NCI-H1436 treated with DMSO at 0.1 percent for 48 hours (cell line): ENCODE measurements at places on chromosomes 2 and 18.

DNA sequence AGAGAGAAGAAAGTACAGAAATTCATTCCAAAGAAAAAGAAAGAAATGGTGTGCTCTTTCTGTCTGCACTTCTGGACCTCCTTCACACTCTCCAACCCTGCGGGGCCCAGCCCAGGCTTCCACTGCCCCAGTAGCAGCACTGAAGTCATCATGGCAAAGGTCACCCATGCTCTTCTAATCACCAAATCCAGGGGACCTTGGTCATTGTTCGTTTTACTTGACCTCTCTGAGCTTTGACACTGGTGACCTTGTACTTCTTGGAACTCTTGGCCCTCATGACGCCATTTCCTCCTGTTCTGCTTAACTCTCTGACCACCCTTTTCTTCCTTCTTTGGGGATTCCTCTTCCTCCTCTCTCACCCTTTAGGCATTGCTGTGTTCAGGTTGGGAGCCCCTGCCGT is 105.6 kb downstream of the SMAD7 start:
- DNase-seq, result no peak

GRCh38 chr2:13201924-13202323 is 485.2 kb downstream of the TRIB2 start:
- no peak for DNase-seq

GRCh38 chr2:216294305-216294704 is 78.0 kb downstream of the MARCHF4 start:
- no peak for DNase-seq

GRCh38 chr2:174634130-174635014 is 36.8 kb upstream of the WIPF1 start:
- DNase-seq, result no peak

- no peak for DNase-seq
Measured at GRCh38 chr2:121150126-121150525, 134.9 kb downstream of the TFCP2L1 start.

DNA sequence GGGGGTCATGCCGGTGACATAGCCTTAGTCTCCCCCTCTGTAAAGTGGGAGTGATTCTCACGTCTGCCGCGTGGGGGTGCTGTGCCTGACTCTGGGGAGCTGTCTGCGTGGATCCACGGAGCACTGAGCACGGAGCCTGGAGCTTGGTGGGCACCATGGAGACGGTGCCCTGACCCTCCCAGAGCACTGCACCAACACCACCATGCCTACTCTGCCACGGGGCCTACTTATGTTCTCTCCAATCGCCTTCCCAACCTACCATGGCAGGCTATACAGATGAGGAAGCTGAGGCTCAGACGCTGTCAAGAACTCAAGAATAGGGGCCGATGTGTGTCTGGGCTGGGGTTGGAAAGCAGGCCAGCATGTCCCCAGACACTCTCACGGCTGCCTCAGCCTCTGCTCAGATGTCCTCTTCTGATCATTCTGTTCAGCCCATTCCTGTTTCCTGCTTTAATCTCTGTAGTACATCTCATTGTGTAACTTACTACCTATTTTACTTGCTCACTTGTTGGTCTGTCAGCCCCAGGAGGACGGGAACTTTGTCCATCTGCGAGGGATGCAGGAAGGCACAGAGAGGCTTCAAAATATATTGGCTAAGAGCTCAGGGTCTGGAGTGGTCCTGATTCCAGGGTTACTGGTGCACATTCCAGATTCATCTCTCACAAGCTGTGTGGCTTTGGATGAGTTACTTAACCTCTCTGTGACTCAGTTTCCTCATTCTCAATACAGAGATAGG is 168.1 kb upstream of the HS6ST1 start:
- no peak for DNase-seq

DNA sequence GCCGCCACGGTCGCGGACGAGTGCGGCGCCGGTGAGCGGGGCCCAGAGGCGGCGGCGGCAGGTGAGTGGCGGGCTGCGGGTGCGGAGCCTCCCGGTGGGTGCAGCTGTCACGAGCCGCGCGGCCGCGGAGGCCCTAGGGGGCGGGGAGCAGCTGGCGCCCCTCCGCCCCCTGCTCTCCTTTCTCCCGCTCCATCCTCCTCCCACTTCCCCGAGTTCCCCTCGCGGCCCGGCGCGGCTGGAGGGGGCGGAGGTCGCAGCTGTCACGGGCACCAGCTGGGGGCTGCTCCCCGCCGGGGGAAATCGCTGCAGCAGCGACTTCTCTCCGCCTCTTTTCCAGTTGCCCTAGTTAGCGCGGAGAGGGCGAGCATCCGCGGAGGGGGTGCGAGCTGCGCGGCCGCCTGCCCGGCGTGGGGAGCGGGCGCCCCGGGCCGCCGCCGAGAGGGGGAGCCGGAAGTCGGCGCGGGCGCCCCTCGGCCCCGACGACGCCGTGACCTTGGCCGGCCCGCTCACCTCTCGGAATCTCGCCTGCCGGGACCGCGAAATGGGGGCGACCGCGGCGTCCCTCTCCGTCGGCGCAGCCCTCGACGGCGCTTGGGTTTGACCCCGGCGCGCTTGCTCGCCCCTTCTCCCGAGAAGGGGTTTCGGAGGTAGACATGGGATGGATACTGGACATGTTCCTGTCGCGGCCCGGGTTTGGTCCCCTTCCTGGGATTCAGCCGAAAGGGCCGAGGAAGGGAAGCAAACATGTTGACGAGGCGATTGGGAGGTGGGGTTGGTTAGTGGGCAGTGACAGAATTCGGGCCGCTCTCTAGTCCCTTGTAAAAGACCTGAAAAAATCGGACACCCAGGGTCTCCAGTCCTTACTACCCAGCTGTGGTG is 727 bp downstream of the NCOA1 start:
- DNase-seq, result no peak

- DNase-seq, result no peak
Measured at GRCh38 chr2:169979025-169979424, 151.8 kb downstream of the UBR3 start.
